NCI-H510A (cell line): ENCODE measurements at places on chromosomes 4 and X.

GRCh38 chr4:77917601-77918000 is 55.0 kb downstream of the MRPL1 start:
- DNase-seq = no peak

DNA sequence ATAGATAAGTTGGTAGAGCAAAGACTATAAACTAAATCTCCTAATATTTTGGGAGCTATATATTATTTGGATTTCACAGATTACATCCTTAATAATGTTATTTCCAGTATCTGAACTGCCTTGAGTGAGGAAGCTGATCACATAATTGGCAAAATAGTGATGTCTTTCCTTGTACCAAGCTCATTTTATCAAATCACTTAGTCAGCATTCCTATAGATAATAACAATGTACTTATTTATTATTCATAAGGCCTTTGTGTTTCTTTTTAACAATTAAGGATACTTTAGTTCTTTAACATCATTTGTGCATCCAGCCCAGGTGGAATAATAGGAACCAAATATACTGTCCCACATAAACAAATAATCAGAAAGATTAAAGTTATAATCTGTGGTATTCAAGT is 1093.6 kb downstream of the PCDH18 start:
- DNase-seq = no peak

DNA sequence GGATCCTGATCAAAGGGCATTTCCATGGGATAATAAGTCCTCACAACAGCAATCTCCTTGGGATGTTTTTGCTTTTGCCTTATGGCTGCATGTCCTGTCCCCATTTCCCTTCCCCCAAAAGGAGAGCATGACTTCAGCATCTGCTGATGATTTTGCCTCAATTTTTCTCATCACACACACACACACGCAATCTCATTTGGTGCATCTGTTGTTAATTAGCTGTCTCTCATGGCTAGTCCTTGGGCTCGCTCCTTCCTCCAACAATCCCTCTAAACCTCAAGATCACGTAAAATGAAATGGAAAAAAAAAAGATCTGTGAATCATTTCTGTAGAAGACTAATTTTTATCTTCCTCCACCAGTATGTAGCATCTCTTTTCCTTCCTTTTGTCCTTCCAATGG is 153.6 kb downstream of the RBMX2 start:
- no peak for DNase-seq

DNA sequence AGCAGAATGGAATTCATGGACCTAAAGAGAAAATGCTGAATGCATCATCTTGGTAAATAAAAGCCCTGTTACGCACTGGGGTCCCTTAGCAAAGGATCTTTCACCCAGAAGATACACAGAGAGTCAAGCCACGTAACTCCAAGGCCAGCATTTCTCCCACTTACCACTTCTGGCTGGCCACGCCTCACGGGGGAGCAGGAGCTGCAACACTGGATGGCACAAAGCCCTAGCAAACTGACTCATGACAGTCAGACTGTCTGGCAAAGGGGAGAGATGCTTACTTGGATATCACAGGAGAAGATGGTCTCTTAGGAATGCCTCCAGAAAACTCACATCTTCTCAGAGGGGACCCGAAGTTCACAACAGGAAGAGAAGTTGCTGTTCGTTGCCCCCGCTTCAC is 51.4 kb upstream of the BCLAF3 start:
- no peak for DNase-seq

- DNase-seq = no peak
Measured at GRCh38 chr4:40846532-40846931, 96.8 kb downstream of the NSUN7 start.

DNA sequence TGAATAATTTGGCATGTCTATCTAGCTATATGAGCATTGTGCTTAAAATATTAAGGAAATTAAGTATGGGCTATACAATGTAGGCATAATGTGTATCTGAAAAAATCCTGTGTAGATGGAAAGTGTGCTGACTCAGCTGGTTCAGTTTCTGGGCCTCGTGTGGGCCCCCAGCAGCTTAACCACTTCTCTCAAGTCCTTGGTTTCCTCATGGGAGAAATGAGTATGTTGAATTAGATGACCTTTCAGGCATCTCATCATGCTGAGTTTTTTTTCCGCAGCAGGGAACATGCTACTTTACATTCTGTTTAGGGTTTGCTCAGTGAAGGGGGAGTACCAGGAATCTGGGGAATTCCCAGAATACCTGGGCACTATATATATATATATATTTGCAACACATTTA is 30.5 kb downstream of the RHOH start:
- DNase-seq = no peak
